ENCODE measurements at places on chromosomes 4 and X.

- no peak for DNase-seq
Measured at GRCh38 chr4:137390707-137391106, 141.6 kb downstream of the PCDH18 start.

DNA sequence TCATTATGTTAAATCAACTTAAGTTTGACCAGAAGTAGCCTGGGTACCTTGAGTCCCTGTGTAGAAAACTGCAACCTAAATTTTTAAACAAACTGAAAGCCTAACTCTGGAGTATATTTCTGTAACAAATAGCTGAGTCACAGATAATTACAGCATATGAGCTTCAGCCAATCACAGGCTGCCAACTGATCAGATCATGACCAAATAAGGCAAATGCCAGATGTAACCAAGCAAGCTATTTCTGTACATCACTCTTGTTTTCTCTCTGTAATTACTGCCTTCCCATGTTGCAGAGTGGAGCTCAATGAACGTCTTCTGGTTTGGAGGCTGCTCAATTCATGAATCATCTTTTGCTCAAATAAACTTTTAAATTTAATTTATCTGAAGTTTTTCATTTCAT is 980.9 kb upstream of the DIAPH2 start:
- DNase-seq = no peak

GRCh38 chrX:149497626-149498025 is 7.5 kb downstream of the IDS start:
- DNase-seq = no peak

DNA sequence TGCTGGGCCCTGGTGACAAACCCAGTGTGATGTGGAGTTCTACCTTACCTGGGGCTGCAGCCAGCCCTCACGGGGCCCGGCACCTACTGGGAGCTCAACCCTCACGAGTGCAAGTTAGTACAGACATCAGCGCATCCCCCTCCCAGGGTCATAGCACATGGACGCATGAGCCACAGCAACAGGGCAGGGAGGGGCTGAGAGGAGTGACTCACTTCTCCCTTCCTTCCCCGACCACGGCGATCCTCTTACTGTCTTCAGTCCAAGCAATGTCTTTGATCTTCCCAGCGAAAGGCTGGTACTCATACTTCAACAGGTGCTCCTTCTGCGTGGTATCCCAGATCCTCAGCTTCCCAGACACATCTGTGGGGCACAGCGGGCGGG is 17.8 kb downstream of the WDR1 start:
- DNase-seq = no peak

- DNase-seq = peak; percentile 22
Measured at GRCh38 chr4:37685823-37686372, 278 bp downstream of the RELL1 start.

DNA sequence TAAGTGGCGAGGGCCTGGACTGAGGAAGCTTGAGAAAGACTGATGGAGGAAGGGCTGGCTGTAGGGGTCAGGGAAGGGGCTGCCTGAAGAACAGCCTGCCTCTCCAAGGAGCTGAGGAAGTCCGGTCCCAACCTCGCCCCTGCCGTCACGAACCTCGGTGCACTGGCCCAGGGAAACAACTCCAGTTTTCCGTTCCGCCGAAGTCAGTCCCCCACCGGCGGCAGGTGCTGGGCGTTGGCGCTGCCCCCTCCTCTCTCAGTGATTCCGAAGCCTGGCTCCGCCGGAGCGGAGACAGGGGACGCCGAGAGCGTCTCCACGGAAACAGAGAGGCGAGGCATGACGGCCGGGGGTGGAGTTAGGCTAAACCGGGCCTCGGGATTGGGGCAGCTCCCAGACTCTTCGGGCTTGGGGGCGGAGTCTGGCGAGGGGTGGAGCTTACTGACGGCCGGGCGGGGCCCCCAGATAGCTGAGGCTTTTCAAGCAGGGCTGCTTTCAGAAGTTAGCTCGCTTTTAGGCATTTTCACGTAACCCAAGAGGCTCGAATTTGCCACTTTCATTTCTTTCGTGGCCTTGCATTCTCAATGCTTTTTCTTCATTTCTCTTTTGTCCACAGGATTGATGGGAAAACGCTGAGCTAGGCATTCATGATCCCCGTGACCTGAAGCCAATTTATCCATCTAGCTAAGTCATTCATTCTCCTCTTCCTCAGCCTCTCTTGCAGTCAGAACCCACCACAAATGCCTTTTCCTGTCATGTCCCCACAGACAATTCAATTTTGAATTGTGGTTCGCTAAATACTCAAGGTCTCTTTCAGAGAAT is at the start of gene TTC29:
TTC29 (minus strand) TSS at position 309 of the 819 bp plus-strand sequence. CDS start 5,969 bp downstream, outside the sequence.
- DNase-seq = peak; percentile 66

DNA sequence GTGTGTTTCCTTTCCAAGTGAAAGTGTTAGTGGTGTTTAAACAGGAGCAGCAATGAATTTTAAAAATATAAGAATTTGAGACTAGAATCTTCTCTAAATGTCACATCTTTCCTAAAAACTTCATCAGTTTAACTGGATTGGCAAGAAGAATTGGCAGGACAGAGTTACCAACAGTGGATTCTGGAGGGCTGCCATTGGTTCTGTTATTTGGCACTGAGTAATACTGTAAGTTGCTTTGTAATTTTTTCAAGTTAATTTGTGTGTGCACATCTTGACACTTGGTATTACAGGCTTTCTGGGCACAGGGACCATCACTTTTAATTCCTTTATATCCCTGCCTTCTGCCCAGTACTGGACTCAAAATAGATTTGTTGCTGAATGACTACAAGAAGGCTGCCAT is 4.5 kb upstream of the GPRIN3 start:
- no peak for DNase-seq

- DNase-seq = no peak
Measured at GRCh38 chrX:77693594-77693993, 92.4 kb downstream of the ATRX start.

DNA sequence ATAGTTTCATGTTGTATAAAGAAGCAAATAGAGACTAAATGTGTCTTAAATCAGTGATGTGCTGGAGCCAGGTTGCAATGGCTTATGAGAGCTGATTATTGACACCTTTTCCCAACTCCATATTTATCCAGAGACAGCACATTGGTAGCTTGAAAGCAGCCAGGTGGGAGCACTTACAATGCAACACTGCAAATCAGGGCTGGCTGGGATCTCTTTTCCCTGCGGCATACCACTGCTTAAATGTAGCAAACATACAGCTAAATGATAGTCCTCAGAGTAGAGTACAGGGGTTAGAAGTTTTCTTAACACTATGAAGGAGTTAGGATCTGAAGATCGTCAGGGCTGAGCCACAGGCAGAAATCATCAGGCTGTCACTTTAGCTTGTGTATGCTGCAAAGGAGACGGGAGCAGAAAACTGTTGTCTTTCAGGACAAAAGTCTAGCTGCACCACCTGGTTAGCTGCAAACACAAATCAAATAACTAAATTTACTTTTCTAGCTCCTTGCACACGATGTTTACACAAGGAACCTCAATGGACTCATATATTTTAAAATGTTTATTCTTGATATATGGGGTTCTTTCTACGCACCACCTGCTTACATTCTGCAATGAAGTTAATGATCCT is 527.3 kb downstream of the TLL1 start:
- no peak for DNase-seq

DNA sequence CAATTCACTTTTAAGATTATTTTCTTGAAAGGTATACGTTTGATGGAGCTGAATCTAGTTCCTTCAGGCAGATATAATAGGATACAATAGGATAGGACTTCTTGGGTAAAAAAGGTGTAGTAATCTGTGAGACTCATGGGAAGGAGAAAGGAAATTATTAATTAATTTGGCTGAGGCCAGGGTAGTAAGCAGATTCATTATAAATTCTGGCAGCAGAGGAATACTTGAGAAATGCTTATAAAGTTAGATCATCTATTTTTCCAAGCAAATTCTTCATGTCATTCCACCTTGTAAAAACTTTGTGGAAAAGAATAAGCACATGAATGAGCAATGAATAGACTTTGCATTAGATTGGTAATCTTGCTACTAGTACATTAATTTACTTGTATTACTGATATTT is 46.9 kb downstream of the GYPE start:
- no peak for DNase-seq

DNA sequence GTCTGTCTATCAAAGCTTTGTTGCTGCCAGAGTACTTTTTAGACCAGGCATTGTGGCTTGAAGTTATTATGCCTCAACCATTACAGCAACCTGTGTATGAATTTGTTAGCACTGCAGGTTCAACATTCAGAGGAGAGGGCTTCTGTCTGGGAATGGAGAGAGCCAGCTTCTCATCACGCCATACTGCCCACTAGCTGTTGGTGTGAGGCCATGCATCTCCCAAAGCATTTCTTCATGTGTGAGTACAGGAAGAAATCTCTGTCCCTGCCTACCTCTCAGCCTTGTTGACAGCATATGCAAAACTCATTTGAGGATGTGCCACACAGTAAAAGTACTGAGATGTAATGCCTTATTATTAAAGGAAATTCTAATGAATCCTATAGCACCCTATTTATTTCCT is 76.9 kb upstream of the PPARGC1A start:
- DNase-seq = no peak

DNA sequence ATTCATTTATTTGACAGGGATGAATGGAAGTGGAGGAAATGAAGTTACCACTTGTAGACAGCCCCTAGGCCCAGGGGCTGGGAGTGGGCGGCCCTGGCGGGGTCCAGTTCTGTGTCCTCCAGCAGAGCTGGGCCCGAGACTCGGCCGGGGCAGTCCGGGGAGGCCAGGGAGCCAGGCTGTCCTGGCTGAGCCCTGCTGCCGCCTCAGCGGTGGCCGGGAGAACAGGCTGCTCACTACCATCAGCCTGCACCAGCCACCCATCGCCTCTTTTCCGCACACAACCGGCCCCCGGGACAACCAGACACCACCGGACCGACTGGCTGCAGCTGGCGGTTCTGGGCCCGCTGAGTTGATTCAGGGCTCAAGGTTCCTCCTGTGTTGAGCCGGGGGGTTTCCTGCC is 25.6 kb downstream of the CLDN34 start:
- no peak for DNase-seq

DNA sequence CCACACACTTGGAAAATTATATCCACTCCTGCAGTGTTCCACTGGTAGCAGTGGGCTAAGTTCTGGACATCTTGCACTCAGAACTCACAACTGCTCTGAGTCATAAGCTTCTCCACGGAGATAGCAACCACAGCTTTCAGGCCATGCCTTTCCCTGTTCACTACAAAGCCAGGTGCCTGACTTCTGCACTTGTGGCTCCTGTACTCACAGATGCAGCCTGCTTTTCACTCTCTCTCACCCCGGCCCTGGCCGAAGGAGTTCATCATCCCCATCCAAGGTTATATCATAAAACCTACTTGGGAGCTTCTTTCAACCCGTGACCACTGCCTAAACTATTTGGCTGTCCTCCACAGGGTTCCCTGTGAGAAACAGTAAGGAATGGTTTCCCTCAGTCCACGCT is 999.4 kb downstream of the GLUD2 start:
- no peak for DNase-seq

GRCh38 chrX:106510713-106511403 is 100.9 kb upstream of the RADX start:
- DNase-seq = no peak

DNA sequence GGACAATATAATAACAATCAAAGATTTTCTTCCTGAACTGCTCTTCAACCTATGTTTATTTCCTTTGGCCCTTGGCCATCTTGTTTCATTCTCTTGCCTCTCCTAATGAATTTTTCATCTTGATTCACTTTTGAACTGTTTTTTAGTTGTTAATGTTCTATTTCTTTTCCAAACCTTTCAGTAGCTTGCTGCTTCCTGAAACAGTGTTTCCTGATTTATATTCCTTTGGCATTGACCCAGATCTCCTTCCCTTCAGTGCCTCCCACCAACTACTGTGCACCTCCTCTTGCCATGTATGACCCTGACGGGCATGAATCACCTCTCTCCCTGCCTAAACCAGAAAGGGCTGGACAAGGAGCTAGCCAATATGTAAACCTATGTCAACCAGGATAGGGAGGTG is 25.6 kb upstream of the SPP1 start:
- DNase-seq = no peak

DNA sequence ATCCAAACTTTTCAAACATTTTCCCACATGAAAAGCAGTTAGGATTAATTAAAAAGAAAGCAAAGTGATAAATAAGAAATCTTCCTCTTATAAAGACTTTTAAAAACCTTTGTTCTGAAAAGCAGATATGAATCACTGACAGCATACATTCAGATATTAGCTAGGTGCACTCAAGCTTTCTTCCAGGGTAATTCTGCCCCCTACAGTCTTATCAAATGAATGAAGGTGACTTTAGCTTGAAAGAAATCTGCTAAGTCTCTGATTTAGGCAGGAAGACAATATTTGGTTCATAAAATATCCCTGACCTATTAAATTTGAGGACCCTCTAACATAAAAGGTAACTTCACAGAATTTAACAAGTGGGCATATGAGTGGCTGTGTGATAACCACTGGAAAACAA is 209.1 kb upstream of the FAM47A start:
- DNase-seq = no peak

DNA sequence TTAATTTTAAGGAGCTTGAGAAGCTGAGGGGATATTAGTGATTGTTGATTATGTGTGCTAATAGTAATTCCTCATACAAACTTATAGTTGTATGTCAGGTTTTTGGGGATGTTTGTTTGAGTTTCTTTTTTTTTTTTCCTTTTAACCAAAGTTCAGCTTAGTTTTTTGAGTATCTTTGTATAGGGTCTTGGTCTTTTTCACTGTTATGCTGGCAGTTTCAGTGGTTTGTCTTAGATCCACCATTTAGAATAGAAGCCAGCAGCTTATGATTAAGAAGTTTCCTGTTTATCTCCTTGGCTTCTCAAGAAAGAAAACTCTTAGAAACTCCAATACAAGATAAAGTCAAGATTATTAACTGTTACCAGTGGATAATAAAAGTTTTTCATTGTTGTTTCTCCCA is 16.1 kb downstream of the CPEB2 start:
- DNase-seq = no peak

- no peak for DNase-seq
Measured at GRCh38 chr4:83516042-83516772, 19.7 kb upstream of the GPAT3 start.

DNA sequence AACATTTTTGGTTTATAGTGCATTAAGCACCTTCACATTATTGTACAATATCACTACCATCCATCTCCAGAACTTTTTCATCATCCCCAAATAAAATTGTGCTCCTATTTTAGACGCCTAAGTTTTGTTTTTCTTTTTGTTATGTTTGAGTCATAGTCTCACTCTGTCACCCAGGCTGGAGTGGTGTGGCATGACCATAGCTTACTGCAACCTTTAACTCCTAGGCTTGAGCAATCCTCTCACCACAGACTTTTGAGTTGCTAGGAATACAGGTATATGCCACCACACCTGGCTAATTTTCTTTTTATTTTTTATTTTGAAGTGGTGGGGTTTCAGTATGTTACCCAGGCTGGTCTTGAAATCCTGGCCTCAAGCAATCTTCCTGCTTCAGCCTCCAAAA is 33.9 kb downstream of the PRSS12 start:
- DNase-seq = no peak

GRCh38 chrX:54928876-54929275 is 8.3 kb downstream of the TRO start:
- no peak for DNase-seq

GRCh38 chrX:124250835-124251437 is 81.5 kb upstream of the TEX13D start:
- DNase-seq = no peak

GRCh38 chrX:11531226-11531625 is 134.5 kb downstream of the ARHGAP6 start:
- no peak for DNase-seq

Measured in stimulated activated CD8-positive, alpha-beta memory T cell treated with anti-CD3 and anti-CD28 coated beads, Interleukin-15, amount 100 ng/mL, for 24 hours (primary cell).